ENCODE measurements at places on chromosomes 11 and 22. TPM values are rescaled to one million over a fixed set of nuclear protein-coding genes. Genes with fewer than 3 reads are reported as not detected.

MIOX gene
- total RNA-seq = not detected

ATL3 gene
- 11.2 TPM for total RNA-seq

HEPHL1 gene
- not detected for total RNA-seq

HINFP gene
- 12.7 TPM for total RNA-seq

MYO18B gene
- total RNA-seq = 273 TPM

OR8B12 gene
- not detected for total RNA-seq

CASP5 gene
- total RNA-seq = not detected

STX5 gene
- 20.4 TPM for total RNA-seq

CHRM1 gene
- not detected for total RNA-seq

Data from psoas muscle (tissue), 8 donors.